Subcutaneous preadipocyte (primary cell): ENCODE measurements at places on chromosomes 7 and 10. TPM values are rescaled to one million over a fixed set of nuclear protein-coding genes. Genes with fewer than 3 reads are reported as not detected.

Gene H2BK1
- total RNA-seq = not detected in 2 replicates

Gene KLF14
- 0.20 and 0.37 TPM in 2 replicates for total RNA-seq

Gene KCP
- under 0.01 and 0.20 TPM in 2 replicates for total RNA-seq

Gene MEIG1
- 0.73 TPM in 1 of 2 replicates, not detected in the other for total RNA-seq

Gene IQUB
- total RNA-seq = 0.20 and 0.37 TPM in 2 replicates

Gene CHCHD3
- 82.3 and 102 TPM in 2 replicates for total RNA-seq

Gene CSGALNACT2
- 8.5 and 11.7 TPM in 2 replicates for total RNA-seq

Gene FXYD4
- total RNA-seq = not detected in 2 replicates

Gene TMEM270
- total RNA-seq = not detected in 2 replicates

Gene COBL
- under 0.01 TPM in 1 of 2 replicates, not detected in the other for total RNA-seq

Gene PNLIPRP2
- total RNA-seq = not detected in 2 replicates

Gene AKR1C8
- total RNA-seq = not detected in 2 replicates
